Activated naive CD4-positive, alpha-beta T cell (primary cell): ENCODE measurements at places on chromosomes 1 and 21.

- no peak for DNase-seq
Observed at GRCh38 chr1:164624400-164624799, 65.4 kb downstream of the PBX1 start.

DNA sequence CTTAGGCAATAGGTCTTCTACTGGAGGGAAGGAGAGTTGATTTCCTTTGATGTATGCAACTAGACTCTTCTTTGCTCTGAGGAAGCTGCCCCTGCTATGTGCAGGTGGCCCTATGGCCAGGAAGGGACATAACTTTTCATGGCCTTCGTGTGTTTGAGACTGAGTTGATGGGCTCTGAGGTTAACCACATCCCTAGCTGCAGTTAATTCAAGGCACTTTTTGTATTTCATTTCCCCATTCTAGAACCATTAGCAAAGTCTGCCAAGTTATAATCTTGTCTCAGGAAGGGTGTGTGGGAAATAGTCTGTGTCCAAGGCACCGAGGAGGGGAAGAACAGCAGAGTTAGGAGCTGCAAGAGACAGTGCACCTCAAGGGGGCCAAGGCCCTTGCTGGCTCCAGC, 2.5 kb downstream of the FCRL4 start:
- no peak for DNase-seq

GRCh38 chr1:206524739-206525364, 17.5 kb downstream of the RASSF5 start:
- DNase-seq: no peak

GRCh38 chr1:183209533-183210158, 23.6 kb downstream of the LAMC2 start:
- DNase-seq: no peak

DNA sequence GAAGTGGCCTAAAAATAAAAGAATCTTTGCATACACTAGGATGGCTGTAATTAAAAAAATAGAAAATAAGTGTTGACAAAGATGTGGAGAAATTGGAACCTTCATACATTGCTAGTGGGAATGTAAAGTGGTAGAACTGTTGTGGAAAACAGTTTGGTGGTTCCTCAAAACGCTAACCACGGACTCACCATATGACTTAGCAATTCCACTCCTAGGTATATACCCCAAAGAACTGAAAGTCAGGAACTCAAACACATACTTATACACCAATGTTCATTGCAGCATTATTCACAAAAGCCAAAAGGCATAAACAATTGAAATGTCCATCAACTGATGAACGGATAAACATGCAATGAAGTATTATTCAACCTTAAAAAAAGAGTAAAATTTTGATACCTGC, 10.8 kb upstream of the HMGCL start:
- DNase-seq: no peak

GRCh38 chr1:60510162-60510561, 436.6 kb upstream of the C1orf87 start:
- DNase-seq: no peak

DNA sequence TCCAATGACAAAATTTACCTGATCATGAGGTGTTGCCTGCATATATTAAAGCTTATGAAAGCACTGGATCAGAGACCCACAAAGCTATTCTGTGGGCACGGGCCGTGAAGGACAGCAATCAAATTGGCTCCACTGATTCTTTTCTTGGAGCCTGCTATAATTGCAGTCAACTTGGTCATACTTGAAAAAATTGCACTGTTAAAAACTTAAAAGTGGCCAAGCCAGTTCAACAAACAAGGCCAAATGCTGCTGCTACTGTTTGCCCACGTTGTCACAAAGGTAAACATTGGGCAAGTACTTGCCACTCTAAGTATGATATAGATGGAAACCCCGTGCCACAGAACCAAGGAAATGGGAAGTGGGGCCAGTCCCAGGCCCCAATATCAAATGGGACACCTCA, 37.8 kb downstream of the CYP4A11 start:
- DNase-seq: no peak

DNA sequence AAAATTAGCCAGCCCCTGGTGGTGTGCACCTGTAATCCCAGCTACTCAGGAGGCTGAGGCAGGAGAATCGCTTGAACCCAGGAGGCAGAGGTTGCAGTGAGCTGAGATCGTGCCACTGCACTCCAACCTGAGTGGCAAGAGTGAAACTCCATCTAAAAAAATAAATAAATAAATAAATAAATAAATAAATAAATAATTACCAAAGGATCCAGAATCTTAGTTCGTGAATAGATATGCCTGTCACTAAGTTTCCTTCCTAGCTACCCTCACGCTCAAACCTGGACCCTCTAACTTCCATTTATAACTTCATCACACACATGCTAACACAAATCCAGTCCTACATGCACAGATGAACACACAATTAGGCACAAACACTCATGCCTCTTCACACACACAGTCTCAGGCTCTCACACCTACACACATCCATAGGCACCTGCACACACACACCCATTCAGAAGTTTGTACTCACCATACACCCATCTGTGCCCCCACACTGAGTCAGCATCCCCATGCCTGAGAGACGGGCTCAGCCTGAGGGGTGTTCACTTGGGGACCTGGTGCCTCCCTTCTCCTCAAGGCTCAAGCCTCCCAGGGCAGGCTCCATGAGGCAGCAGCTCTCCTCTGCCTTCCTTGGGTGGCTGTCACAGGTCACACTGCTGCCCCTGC, 61.5 kb downstream of the LACTBL1 start:
- DNase-seq: no peak

DNA sequence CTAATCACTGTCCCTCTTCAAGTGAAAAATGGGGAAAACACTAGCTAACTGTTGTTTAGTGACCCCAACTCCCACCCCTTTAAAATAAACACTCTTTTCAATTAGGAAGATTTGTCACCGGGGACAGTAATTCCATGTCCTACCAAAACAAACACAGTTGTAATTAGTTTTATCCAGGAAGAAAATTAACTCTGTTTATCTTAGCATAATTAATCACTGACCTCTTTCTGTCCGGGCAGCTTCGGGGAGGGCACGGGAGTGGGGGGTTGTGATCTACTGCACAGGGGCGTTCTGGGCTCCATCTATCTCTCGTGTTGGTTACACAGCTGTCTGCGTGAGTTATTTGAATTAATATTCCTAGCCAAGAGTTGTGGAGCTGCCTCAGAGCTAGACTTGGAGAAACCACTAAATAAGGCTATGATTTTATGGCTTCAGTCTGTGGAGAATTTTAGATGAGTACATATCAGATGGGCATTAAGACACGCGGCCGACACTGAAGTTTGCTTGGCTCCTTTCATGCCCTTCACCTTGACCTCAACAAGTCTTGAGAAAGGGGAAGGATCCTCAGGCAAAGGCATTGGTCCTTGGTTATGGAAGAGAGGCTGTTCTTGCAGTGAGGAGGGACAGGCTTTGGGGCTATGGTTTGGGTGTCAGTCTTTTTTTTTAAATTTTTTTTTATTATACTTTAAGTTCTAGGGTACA, 102.0 kb upstream of the TRABD2B start:
- DNase-seq: no peak

GRCh38 chr21:24220446-24220845, 1386.8 kb downstream of the MRPL39 start:
- DNase-seq: no peak

GRCh38 chr1:115199416-115200132, 110.3 kb upstream of the TSPAN2 start:
- no peak for DNase-seq

GRCh38 chr1:64856553-64856952, 109.8 kb downstream of the JAK1 start:
- no peak for DNase-seq

- no peak for DNase-seq
Observed at GRCh38 chr21:22062472-22063139, 1064.4 kb downstream of the NCAM2 start.

DNA sequence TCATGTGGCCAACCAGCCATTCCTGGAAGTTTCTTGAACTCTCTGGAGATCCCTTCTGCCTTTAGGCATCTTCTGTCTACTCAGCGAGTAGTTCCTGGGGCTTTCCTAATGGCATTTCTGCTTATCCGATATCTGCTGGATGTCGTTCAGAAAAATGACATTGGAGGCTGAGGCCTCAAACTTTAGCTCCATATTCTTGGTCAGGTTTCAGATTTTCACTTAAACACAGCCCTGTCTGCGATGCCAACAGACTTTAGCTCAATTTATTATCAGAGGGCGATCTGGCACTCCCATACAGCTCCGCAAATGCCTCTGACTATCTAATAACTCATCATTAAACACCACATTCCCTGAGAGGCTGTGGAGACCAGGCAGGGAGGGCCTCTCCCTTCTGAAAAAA, 46.3 kb upstream of the ETS2 start:
- no peak for DNase-seq

- DNase-seq: no peak
Observed at GRCh38 chr1:80211691-80212380, 1205.3 kb upstream of the ADGRL4 start.

GRCh38 chr1:245797592-245798348, 643.0 kb downstream of the KIF26B start:
- DNase-seq: no peak

DNA sequence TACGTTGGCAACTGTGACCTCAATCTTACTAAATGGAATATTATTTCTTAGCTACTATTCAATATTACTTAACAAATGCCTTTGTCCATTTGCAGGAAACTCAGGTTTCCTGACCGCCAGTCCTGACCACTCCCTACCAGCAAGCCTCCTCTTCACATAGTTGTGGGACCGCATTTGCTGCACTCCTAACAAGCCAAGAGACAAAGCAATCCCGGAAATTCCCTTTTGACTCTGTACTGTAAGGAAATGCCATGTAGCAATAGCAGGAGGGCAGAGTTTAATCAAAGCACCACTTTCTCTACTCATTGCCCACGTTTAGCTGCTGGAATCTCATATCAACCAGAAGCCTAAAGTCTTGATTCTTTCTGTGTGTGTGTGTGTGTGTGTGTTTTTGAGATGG, 28.1 kb upstream of the ACBD6 start:
- no peak for DNase-seq

GRCh38 chr1:103190766-103191165, 82.4 kb upstream of the COL11A1 start:
- no peak for DNase-seq

- DNase-seq: no peak
Observed at GRCh38 chr1:113275691-113276090, 114.6 kb upstream of the MAGI3 start.

GRCh38 chr1:111225717-111226400, 1.7 kb upstream of the CHI3L2 start:
- DNase-seq: no peak

DNA sequence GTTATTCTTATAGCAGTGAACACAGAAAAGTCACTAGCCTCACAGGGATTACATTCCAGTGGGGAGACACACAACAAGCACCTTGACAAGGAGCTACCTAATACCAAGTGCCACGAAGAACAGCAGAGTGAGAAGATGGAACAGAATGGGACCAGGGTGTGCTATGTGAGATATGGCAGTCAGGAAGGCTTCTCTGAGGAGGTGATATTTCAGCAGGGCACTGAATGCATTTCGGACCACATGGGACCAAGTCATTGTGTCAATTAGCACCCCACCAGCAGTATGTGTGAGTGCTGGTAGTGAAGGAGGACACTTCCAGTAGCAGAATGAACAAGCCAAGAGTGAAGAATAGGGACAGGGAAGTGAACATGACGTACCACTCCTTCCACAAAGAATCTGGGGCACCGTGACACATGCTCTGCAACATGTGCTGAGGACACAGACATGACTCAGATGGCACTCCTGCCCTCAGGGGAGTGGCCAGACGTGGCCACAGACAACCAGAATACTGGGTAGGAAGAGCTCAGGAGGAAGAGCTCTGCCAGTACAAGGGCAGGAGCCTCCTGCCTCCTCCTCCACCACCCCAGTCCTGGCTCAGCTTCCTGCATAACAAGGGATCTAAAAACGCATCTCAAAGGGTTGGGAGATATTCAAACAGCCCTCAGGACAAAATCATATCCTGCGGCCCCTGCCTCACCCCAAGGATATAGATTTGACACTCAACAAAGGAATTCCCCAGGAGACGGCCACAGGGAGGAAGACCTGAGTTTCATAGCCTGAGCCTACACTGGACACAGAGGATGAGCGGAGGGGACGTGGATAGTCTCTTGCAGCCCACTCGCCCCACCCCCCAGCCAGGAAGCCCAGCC, 102.5 kb downstream of the TRABD2B start:
- DNase-seq: no peak

- DNase-seq: no peak
Observed at GRCh38 chr1:168792142-168792541, 63.1 kb upstream of the DPT start.

DNA sequence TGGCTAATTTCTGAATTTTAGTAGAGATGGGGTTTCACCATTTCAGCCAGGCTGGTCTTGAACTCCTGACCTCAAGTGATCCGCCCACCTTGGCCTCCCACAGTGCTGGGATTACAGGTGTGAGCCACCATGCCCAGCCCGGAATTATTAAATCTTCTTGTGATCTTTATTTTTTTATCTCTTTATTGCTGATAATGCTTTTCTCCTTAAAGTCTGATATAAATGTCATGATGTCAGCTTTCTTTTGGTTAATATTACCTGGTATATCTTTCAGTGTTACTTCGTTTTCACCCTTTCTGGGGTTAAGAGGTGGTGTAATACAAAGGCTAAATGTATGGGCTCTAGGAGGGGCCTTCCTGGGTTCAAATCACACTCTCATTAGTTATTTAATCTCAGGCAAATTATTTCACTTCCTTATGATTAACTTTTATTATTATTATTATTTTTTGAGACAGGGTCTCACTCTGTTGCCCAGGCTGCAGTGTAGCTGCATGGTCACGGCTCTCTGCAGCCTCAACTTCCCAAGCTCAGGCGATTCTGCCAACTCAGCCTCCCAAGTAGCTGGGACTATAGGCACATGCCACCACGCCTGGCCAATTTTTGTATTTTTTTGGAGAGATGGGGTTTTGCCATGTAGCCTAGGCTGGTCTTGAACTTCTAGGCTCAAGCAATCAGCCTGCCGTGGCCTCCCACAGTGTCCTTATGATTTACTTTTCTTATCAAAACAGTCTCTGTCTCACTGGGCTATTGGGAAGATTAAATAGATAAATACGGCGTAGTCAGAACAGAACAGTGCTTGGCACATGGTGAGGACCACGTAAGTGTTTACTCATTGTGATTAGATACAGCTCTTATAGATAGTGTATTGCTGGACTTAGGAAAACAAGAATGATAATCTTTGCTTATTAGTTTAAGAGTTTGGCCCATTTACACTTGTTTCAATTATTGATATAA, 216.5 kb downstream of the URB2 start:
- DNase-seq: no peak

DNA sequence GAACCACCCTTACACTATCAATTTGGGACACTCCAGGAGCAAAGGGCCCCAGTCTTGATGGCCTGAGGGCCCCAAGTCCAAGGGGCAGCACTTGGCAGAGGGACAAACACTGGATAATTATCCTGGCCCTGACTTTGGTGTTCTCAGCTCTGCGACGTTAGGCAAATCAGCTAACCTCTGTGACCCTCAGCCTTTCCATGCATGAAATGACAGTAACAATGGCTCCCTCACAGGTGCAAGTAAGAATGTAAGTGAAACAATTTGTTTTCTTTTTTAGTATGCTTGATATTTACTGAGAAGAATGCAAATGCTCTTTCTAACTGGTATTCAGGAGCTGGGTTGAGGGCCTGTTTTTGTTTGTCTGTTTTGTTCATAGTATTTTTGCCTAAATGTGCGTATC, 61.6 kb upstream of the PRDX6 start:
- no peak for DNase-seq

GRCh38 chr1:176208034-176208433, 948 bp upstream of the COP1 start:
- no peak for DNase-seq

- DNase-seq: no peak
Observed at GRCh38 chr1:48068206-48068605, 71.0 kb upstream of the TRABD2B start.
